Stimulated activated CD8-positive, alpha-beta memory T cell treated with anti-CD3 and anti-CD28 coated beads, Interleukin-7, amount 100 ng/mL, for 24 hours (primary cell): ENCODE measurements at places on chromosomes 6 and 20.
A peak's percentile ranks its signal among the peaks of the same experiment; 100 is the strongest.

GRCh38 chr20:50930976-50931305 is 296 bp downstream of the ADNP start:
- DNase-seq, result no peak

DNA sequence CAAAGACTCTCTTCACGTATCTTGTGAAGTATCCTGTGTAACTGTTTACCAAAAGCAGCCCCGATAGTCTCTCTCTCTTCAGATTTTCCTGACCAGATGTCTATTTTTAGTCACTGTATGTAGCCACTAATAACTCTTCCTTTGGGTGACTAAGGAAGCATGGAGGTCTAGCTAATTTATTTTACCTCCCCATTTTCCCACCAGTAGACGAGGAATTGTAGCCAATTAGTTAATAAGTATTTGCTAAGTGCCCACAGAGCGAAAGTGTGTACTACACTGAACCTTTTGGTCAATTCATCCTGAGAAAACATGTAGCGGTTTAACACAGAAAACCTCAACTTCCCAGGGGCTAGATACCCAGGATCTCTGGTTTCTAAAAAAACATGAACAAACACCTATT is 180.6 kb downstream of the TBX18 start:
- no peak for DNase-seq

- DNase-seq, result no peak
Observed at GRCh38 chr6:167491438-167492099, 166.7 kb downstream of the TTLL2 start.

DNA sequence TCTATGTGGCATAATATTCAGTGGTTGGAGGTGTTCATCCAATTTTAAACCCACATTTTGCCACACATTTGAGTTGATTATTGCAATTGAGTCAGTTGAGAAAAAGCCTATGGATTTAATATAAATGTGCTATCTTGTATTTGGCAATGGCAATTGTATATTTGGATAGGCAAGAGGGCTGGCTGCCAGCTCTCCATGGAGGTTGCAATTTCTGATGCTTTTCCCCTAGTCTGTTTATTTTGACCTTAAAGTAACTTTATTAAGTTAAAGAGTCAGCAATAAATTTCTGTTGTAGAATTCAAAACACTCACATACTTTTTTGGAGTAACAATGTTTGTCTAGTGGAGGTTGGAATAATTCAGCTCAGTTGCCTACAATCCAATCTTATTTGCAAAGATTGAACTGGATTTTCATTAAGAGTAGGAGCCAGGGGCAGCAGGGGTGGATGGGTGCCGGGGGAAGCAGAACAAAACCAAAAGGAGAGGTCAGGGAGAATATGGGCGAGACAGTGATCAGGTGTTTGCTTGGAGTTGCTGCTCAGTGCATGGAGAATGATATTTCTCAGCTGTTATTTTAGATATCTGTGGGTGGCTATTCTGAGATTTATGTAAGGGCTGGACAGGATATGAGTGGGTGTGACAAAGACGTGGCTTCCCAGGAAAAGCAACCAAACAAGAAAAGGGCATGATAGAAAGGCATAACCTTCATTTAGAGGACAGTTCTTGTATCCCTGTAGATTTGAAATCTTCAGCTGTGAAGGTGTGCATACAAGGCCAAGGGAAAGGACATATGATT is 163.0 kb downstream of the HDGFL1 start:
- DNase-seq, result no peak

GRCh38 chr20:63882257-63883200 is 12.4 kb upstream of the DNAJC5 start:
- no peak for DNase-seq

DNA sequence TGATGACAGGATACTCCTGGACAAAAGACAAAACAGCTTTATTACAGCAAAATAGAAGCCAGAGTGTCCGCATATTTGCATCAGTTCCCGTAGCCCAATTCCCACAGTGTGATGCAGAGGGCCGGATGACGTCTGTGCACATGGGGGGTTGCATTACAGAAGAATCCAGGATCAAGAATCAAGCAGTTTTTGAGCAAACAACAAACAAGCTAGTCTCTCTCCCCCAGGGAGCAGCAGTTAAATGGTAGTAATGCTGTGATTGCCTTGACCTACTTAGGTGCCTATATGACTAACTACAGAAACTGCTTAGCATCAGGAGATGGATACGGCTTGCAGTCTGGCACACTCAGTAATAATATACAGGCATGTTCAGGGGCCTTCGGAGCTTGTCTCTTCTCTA is 3.2 kb upstream of the SDHAF4 start:
- DNase-seq, result no peak

DNA sequence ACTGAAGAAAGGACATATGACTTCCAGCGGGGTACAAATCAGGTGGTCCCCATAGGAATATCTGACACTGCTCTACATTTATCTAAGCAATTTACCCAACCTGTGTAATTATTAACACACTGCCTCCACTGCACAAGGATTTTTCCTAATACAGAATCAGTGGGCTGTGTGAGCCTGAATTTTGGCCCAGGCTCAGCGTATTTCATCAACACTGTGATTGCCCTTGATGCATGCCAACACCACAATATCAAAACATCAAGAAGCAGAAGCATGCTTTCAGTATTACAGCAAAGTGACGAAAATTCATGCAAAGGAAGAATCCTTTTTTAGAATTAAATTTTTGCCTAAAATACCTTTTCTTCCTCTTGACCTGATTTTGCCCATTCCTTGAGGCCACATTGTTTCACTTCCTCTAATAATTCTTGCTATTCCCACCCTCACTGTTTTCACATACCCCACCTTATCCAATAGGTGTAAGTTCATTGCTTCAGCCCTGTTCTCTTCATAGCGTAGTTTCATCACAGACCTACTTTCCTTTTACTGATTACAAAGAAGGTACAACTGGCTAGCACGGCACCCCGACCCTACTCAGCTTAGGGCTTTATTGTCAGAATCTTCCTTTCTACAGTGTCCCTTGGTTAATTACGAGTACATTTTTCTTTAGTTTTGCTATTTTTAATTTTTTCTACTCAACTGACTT is 83.7 kb upstream of the PTCHD4 start:
- DNase-seq, result no peak

- no peak for DNase-seq
Observed at GRCh38 chr6:166637812-166638572, 10.9 kb upstream of the RPS6KA2 start.

GRCh38 chr6:139249395-139249794 is 42.4 kb downstream of the TXLNB start:
- DNase-seq, result peak; percentile 9
